ENCODE measurements at places on chromosomes 7 and 10.
A peak's percentile ranks its signal among the peaks of the same experiment; 100 is the strongest.

DNA sequence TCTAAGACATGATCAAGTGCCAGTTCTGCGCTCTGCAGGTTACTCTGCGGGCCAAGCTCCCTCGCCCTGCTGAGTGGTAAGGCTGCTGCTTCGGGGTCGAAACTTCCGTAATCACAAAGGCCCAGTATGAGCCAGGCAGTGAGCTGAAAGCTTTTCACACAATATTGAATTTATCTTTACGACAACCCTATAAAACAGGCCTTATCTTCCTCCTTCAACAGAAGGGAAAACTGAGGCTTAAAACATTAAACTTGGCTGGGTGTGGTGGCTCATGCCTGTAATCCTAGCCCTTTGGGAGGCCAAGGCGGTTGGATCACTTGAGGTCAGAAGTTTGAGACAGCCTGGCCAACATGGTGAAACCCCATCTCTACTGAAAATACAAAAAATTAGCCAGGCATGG lies 83.3 kb downstream of the FAM107B start:
- DNase-seq = no peak

- no peak for DNase-seq
Observed at GRCh38 chr10:115003396-115003795, 65.4 kb downstream of the TRUB1 start.

GRCh38 chr10:44723082-44723481 lies 188.1 kb upstream of the TMEM72 start:
- no peak for DNase-seq

DNA sequence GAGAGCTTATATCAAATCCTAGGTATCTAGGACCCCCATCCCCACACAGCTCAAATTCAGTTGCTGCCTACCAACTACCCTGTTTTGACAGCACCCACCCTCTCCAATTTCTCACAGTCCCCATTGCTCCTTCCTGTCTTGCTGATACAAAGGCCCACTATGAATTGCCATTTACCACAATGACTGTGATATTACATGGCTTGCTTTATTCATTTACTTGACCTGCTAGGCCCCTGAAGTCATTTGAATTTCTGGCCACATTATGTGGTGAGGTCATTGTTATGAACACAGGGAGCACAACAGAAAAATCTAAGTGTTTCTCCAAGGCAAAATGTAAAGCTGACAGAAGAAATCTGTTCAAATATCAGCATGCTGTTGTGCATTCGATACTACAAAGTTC lies 101.4 kb downstream of the PPP1R17 start:
- no peak for DNase-seq

GRCh38 chr7:37198041-37198905 lies 250.4 kb downstream of the ELMO1 start:
- DNase-seq = no peak

DNA sequence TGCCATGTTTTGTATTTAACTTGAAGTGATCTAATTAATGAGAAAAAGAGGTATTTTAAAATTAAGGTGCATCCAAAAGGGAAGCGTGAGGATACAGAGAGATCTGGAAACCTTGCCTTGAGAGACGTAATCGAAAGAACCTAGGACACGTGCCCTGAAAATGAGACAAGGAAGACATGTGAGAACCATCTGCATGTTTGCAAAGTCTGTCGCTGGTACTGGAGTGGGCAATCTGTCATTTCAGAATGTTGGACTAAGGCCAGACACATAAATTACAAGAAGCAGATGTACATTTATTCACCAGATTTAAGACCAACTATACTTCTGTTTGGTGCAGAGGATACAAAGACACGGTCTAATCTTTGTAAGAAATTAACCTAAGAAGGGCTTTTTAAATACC lies 9.2 kb downstream of the AGR2 start:
- no peak for DNase-seq

DNA sequence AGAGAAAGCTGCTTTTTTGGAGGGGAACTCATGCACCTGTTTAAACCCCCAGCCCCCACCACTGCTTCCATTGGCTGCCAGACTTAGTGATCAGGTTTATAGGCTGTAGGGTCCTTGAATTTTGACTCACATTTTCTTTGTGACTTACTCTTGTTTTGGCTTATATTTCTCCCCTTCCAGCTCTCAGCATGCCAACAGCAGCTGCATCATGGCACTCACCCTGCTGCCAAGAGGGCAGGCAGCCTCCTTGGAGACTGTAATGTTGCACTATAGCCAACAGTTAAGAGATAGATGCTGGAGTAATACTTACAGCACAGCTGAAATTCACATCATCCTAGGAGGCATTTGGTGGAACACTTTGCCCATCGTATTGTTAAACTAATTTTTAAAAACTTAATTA lies 98.0 kb upstream of the GLCCI1 start:
- DNase-seq = no peak

DNA sequence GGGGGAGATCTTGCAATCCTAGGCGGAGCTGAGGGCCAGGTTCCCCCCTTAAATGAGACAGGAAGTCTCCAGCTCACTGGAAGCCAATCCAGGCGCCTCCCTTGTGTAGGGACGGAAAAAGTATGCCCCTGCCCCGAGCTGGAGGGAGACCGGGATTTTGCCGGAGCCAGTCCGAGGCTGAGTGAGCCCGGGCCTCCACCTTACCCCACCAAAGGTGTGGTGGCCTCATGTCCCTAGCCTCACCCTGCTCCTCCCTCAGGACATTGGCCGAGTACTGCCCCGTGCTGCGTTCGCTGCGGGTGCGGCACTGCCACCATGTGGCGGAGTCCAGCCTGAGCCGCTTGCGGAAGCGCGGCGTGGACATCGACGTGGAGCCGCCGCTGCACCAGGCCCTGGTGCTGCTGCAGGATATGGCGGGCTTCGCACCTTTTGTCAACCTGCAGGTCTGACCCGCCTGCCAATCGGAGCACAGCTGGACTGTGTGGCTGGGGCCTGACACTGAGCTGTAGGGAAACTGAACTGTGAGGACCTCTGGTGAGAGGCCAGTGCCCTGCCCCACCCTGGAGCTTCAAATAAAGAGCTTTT lies 2.0 kb downstream of the FBXL15 start:
- peak; percentile 74 for DNase-seq

GRCh38 chr7:77199013-77199966 lies at the start of gene FGL2:
FGL2 (minus strand) TSS chr7:77199819; CDS start chr7:77199793, 26 bp downstream.
- peak; percentile 12 for DNase-seq

DNA sequence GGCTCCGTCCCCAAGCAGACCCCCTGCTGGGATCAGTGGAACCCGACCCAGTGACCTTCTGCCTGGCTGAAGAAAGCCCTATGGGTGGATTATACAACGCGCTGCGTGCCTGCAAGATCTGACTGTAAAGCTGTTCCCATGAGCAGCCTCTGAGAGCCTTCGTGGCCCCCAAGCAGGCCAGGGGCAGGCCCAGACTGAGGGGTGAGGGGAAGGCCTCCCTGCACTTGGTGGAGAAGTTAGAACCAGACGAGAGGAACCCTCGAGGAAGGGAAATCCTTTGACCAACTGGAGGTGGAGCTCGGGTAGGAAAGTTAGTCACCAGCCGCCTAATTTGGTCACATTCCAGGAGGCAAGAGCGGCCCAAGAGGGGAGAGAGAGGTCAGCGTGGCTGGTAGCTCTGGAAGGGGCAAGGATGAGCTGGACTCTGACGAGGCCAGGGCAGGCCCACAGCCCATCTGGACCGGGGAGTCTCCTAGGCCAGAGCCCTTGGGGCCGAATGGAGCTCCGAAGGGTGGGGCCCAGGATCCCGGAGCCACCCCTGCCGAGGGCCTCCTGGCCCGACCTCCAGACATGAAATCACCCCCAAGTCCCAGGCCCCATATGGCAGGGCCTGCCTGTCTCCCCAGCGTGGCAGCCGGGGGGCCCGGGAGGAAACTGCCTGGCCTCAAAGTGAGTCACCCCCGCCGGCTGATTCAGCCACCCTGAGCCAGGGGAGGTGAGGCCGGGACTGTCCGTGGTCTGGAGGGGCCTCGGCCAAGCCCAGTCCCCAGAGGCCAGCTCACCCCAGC lies 23.3 kb upstream of the PDGFA start:
- no peak for DNase-seq

- DNase-seq = no peak
Observed at GRCh38 chr7:94295850-94296249, 98.8 kb upstream of the COL1A2 start.

DNA sequence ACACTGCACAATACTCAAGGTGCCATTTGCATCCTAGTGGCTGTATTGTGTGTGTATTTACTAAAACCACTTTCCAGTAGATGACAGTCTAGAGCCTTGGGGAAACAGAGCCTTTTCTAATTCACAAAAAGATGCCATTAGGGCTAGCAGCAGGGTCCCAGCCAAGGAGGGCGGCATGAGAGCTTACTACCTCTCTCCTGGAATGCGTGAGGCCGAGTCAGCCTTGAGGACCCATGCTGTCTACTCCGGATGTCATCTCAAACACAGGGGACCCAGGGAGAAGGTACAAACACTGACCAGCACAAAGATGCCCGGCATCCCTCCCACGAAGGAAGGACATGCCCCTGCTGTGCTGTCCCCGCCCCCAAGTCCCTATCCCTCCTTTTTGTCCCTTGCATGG lies 65.5 kb downstream of the CYCS start:
- DNase-seq = no peak

DNA sequence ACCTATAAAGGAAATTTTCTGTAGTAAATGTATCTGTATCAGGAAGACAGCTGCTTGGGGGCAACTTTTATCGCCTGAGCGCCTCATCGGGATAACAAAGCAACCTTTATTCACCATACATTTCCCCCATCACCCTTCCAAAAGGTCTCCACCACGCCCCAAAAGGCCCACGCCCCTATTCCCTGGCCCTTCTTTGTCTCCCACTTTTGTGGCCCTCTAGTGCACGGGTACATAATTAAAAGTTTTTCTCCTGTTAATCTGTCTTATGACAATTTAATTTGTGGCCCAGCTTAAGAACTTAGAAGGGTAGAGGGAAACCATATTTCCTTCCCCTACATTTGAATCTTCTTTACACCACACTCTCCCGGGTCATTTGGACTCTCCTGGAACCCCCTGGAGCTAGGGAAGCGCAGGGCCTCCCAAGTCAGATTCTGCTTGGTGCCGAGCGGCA lies 625 bp downstream of the RP9 start:
- no peak for DNase-seq

- no peak for DNase-seq
Observed at GRCh38 chr10:20916976-20917375, 19.9 kb upstream of the NEBL start.

- DNase-seq = no peak
Observed at GRCh38 chr10:77687621-77688020, 50.0 kb upstream of the KCNMA1 start.

GRCh38 chr7:133582766-133583523 lies 330.1 kb downstream of the EXOC4 start:
- DNase-seq = no peak

DNA sequence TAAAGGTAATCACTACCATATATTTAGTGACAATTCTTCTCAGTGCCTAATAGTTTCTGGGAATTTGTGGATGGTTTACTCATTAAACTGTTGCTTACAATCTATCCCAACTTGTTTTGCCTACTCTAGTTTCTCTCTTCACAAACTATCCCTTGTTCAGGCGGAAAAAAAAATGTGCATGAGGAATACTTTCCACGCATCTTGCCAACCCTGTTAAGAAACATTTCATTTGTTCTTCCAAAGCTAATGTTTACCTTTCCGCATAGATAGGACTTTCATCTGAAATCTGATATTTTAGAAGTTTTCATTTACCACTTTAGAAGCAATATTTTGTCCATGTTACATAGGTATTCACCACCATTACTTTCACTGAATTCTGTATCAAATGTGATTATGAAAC lies 191.9 kb downstream of the MDFIC start:
- no peak for DNase-seq

DNA sequence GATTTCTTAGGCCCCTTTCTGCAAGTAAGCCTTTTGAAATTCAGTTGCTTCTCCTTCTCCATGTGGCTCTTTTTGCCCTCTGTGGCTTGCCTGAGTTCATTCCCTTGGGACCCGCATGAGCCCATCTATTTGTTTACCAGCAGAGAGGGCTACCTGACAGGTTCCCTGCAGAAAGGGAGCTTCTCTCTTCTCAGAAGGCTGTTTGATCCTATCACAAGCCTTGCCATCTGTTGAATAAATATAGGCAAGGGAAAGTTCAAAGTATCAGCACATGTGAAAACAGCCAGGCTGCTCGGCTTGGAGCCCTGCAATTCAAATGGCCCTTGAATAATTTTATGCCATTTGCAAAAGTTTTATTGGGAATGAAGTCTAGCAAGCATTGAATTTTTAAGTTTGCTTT lies 720.2 kb upstream of the FZD8 start:
- no peak for DNase-seq

GRCh38 chr7:113487925-113488731 lies 369.8 kb upstream of the SMIM30 start:
- no peak for DNase-seq

- DNase-seq = no peak
Observed at GRCh38 chr10:85888559-85888958, 478.0 kb downstream of the GRID1 start.

- DNase-seq = no peak
Observed at GRCh38 chr10:125061557-125062226, 98.7 kb downstream of the CTBP2 start.

DNA sequence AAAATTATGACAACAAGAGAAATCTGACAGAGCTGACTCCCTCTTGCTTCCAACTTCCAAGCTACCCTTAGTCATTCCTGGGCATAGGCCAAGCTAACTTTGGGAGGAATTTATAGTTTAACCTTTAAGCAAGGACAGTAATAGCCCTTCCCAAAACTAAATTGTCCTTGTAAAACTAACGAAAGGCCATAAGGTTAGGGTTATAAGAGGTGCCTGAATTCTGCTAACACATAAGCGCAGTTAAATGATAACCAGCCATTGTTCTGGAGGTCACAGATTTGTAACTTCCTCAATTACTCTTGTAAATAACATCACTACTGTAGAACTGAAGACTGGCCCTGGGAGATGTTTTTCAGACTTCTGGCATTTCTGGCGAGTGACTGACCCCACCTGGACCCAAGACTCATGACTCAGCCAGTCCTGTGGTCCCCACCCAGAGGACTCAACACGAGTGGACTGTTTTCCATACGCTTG lies 481.2 kb downstream of the KCNMA1 start:
- DNase-seq = no peak

DNA sequence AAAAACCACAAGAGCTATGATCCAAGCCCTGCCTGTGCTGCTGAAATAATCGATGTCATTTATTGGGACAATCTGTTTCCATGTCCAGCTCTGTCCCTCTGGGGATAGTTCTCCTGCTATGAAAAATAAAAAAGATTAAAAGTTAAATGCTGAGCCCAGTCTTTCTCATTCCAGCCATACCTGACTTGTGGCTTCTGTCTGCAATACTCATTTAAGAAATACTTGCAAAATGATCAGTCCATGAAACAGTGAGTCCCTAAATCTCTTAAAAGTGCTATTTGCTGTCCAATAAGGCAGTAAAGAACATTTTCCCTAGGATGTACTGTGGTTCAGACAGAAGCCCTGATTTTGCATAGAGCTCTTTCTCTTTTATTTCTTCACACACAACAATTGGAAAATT lies 91.7 kb downstream of the SLC16A9 start:
- no peak for DNase-seq
